ENCODE measurements at places on chromosomes 2 and 18.

GRCh38 chr2:240522406-240522805, 35.4 kb downstream of the ANKMY1 start:
- DNase-seq: no peak

- DNase-seq: no peak
These were observed 81.6 kb downstream of the DDX1 start for GRCh38 chr2:15672961-15673918.

GRCh38 chr2:98188351-98189046, 101.5 kb downstream of the VWA3B start:
- DNase-seq: no peak

GRCh38 chr2:166634706-166635105, 140.7 kb upstream of the SCN7A start:
- DNase-seq: no peak

DNA sequence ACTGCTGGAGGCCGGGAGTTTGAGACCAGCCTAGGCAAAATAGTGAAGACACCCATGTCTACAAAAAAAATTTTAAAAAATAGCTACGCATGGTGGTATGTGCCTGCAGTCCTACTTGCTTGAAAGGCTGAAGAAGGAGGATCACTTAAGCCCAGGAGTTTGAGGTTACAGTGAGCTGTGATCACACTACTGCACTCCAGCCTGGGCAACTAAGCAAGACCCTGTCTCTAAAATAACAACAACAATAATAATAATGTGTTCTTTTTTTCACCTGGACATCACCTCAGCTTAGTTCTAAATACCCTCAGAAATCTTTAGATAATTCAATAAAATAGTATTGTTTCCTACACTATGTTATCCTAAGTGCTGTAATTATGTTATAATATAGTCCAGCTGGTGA, 397.1 kb upstream of the ZNF804A start:
- no peak for DNase-seq

DNA sequence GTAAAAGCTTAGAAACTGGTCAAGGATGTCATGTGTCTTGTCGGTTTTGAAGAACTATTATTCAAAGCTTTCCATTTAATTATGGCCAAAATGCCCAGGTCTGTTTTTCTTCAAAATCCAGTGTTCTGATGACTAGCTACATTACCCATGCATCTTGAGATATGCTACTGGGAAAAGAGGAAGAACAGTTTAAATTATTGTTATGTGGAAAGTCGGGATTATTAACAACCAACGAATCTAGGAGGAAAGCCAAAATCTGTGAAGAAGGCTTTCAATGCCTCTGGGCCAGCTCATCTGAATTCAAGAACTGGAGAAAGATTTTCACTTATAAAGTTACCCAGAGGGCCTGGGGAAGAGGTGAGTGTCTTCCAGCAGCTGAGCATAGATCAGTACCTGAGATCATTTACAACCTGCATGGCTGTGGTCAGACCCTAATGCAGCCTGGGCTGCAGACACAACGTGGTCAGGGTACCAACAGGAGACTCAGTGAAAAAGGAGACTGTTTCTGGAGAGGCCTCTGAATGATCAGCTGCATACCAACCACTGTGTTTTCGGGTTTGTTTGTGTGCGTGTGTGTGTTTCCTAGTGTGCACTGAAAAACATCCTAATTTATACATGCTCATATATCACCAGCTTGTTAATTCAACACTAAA, 308.5 kb downstream of the NRXN1 start:
- DNase-seq: no peak

GRCh38 chr18:9851511-9851910, 34.3 kb upstream of the TXNDC2 start:
- no peak for DNase-seq

DNA sequence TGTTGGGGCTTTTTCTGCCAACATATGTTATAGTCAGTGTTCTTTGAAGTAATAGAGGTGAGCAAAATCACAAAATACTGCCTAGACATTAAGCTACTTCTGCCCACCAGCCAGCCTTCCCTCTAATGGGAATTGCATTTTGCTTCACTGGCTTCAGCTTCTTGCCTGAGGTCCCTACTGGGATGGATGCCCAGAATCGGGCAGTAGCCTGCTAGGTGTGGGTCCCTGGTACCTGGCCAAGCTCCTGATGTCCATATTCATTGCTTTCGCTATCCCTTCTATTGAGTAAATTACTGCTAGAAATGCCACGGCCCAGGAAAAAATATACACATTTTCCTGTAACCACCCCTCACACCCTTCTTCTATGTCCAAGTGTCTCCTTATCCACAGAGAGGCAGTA, 27.0 kb downstream of the CRYGD start:
- DNase-seq: no peak

DNA sequence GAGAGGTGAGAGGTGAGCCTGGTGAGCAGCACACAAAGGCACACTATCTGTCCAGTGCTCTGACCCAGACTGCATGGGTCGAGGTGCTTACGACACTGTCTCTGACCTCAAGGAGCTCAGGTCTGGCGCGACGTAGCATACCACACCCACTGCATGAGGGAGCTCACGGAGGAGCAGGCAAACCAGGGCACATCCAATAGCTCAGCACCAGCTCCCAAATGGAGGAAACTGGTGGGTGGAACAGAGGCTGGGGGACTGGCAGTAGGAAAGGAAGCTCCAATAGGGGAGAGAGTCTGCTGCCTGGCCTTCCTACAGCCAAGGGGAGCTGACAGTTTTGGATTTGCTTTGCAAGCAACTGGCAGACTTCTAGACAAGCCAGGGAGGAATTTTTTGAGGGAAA, 36.3 kb downstream of the CELF4 start:
- DNase-seq: no peak

DNA sequence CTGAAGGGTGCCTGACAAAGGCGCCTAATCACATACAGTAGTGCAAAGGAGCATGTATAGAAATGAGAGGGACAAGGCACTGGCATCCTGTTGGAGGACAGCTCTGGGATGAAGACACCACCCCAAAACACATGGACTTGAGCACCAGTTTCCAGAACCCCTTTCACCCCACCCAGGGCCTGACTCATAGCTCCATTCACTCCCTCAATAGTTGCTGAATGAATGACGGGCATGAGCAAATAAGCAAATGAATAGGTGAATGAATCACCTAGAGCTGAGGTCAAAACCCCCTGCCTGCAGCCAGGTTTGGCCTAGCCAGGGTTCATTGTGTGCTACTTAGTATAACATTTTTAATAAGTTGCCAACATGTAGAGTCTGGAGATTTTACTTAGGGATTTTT, 66.3 kb downstream of the NRP2 start:
- no peak for DNase-seq

DNA sequence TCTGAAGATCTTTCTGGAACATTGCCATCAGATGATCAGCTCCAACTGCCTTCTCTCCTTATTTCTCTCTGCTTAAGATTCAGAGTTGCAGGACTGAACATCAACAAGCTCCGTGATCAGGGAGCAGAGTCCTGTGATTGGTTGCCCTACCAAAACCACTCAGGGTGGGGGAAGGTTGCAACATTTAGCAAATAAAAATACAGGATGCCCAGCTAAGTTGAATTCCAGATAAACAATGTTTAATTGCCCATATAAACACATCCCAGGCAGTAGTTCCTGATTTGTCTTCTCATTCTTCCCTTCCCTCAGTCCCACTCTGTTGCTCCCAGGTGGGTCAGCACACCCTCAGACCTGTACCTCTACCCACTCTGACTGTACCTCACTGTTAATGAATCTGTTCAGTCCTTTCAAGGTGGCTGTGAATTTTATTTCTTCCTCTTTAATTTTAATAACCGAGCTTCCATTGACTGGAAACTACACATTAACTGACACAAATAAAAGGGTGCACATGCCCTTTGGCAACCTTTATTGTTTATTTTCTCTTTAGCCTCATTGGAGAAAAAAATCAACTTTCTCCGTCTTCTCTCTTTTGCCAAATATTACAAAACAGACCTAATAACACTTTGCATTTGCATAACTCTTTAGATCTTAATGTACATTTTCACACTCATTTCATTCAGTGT, 167.1 kb upstream of the PKDCC start:
- DNase-seq: no peak

DNA sequence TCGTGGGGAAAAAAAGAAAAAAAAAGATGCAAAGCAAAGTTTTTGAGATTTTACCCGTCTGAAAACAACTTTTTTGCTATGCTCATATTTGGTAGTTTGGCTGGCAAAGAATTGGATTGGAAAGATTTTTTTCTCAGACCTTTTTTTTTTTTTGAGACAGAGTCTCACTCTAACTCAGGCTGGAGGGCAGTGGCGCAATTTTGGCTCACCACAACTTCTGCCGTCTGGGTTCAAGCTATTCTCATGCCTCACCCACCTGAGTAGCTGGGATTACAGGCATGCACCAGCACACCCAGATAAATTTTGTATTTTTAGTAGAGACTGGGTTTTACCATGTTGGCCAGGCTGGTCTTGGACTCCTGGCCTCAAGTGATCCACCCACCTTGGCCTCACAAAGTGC, 56.3 kb upstream of the TANC1 start:
- DNase-seq: no peak

- no peak for DNase-seq
These were observed 16.9 kb upstream of the HAAO start for GRCh38 chr2:42809131-42809818.

- no peak for DNase-seq
These were observed 9.0 kb downstream of the CUL3 start for GRCh38 chr2:224576088-224576715.

DNA sequence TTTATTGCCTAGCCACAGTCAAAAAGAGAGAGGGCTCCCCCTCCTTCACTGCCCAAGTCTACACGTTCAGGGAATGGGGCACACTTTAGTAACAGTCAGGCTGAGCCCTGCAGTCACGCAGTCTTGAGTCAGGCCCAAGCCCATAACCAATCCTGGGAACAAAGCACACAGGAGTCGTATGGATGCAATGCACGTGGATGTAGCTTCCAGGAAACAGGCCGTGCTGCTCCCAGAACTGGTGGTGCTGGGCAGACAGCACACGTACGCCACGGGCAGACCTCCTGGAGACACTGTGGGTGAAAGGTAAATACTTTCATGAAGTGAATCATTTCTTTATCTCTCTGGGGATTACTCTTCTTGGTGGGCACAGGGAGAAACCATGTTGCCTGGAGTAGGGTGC, 30.0 kb upstream of the MBP start:
- no peak for DNase-seq

DNA sequence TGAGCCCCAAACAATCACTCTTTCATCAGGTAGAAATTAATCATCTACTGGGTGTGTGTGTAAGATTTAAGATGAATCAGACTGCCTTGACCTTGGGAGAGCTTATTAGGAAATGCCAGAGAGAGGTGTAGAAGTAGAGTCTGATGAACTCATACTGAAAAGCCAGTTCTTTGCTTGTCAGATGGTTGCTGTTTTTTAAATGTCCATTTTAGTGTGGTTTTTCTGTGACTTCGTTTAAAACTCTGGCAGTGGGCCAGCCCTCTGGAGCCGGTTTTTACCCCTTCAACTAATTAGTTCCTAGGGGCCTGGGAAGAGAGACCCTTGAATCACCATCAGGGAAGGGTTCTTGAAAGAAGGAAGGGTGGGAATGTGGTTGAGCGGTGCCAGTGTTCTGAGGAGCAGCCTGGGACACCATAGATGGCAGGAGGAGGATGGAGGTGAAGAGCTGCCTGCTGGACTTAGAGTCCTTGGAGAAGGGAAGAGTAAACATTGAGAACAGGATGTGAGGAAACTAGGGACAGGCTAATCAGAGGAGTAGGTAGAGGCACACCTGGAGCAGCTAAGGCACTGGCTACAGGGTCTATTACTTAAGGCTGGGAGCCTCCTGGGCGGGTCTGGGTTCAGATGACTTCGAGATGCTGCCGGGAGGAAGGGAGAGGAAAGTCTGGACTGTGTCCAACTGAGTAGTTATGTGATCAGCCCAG, 66.1 kb downstream of the LRRFIP1 start:
- DNase-seq: no peak

- DNase-seq: peak; percentile 7
These were observed 146.1 kb downstream of the HAUS1 start for GRCh38 chr18:46250084-46250811.

GRCh38 chr2:55489467-55490062, 30.0 kb upstream of the CFAP36 start:
- no peak for DNase-seq

GRCh38 chr2:231260442-231261208, 62.2 kb downstream of the ARMC9 start:
- DNase-seq: no peak

Measured in stimulated activated CD8-positive, alpha-beta memory T cell treated with anti-CD3 and anti-CD28 coated beads, Interleukin-7, amount 100 ng/mL, for 4 hours (primary cell).